ENCODE measurements at places on chromosomes 16 and 17. TPM values are rescaled to one million over a fixed set of nuclear protein-coding genes. Genes with fewer than 3 reads are reported as not detected.

DNA sequence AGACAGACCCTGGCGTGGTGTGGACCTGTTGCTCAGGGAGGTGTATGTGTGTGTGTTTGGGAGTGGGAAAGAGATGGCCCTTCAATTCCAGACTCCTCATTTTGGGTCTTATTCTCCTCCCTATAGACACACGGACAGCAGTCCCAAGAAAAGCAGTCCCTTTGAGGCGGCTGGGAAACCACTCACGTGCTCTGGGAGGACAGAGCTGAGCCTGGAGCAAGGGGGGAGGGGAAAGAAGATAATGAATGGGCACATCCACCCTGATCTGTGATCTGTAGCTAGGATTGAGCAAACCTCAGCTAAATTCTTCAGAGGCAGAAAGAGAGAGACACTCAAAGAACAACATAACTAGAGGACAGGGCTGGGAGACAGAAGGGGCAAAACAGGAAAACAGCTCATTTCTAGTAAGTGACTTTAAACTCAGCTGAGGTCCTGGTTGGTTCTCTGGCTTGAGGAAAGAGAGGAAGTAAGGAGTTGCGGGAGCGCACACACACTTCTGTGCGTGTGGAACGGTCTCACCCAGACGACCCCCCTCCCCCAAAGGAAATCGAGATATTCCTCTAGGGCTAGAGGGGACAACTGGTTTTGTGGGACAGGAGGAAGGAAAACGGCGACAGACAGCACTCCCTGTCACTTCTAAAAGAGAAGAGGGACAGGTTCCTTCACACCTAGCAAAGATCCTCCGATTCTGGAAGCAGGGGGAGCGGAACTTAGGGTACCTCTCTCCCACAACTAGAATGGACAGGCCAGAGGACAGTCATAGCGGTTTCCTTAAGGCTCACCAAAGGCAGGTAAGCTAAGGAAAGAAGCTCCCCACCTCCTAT lies 658 bp downstream of the RAB5C start:
- peaks cover 22% of the 10 kb centered on the region for H3K4me1 ChIP-seq
- peak overlapping the region; percentile 97 for H3K4me3 ChIP-seq
- H3K27me3 ChIP-seq, result no peaks in the 10 kb centered on the region
- H3K36me3 ChIP-seq, result no peaks in the 10 kb centered on the region
- H3K27ac ChIP-seq, result peak overlapping the region; percentile 75

DNA sequence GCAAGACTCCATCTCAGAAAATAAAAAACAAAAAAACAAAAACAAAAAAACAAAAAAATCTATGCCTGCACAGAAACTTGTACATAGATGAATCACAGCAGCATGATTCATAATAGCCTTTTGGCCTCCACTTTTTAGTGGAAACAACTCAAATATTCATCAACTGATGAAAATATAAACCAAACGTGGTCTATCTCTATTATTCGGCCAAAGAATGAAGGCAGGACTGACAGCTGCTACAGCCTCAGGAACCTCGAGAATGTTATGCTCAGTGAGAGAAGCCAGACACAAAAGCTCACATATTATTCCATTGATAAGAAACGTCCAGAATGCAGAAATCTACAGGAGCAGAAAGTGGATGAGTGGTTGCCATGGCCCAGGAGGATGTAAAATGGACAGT lies 19.8 kb downstream of the PPL start:
- no peak overlapping the region for H3K27ac ChIP-seq
- no peaks in the 10 kb centered on the region for H3K36me3 ChIP-seq
- peaks cover 2% of the 10 kb centered on the region for H3K4me1 ChIP-seq
- no peaks in the 10 kb centered on the region for H3K27me3 ChIP-seq
- DNase-seq, result no peak
- no peak overlapping the region for H3K4me3 ChIP-seq

DNA sequence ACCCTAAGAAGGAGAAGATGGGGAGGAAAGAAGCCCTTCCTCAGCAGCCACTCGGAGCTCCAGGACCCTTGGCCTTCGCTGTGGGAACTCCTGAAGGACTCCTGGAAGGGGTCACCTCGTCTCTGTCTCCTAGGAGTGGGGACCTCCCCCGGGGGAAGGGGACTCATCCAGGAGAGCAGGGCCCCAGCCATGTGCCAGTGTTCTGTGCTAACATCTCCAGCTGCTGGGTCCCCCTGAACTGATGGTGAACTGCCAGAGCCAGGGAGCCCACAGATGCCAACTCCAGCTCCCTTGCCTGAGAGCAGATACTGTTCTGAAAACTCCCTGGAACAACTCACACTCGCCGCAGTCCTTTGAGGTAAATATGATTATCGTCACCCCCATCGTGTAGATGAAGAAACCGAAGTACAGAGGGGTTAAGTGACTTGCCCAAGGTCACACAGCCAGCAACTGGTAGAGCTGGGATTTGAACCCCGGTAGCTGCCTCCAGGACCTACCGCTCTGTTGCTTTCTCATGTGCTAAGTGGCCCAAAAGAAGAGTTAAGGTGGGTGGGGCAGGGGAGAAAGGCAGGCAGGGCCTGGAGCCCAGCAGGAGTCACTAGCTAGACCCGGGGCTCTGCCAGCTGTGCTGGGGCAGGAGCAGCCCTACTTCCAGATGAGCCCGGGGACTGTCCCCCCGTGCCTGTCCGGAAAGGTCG lies 10.5 kb downstream of the TIMM22 start:
- no peak overlapping the region for H3K4me3 ChIP-seq
- no peaks in the 10 kb centered on the region for H3K4me1 ChIP-seq
- no peak for DNase-seq
- H3K27ac ChIP-seq, result no peak overlapping the region
- no peaks in the 10 kb centered on the region for H3K27me3 ChIP-seq

GRCh38 chr16:1493746-1494094 lies 560 bp downstream of the TELO2 start:
- no peak for DNase-seq
- no peaks in the 10 kb centered on the region for H3K36me3 ChIP-seq
- H3K4me3 ChIP-seq, result peak overlapping the region; percentile 87
- peaks cover 12% of the 10 kb centered on the region for H3K4me1 ChIP-seq
- H3K27me3 ChIP-seq, result no peaks in the 10 kb centered on the region
- no peak overlapping the region for H3K27ac ChIP-seq

GRCh38 chr17:63706336-63707082 lies 6.6 kb upstream of the LIMD2 start:
- no peak overlapping the region for H3K4me3 ChIP-seq
- DNase-seq, result no peak
- H3K27ac ChIP-seq, result no peak overlapping the region
- H3K36me3 ChIP-seq, result peaks cover 15% of the 10 kb centered on the region
- no peaks in the 10 kb centered on the region for H3K27me3 ChIP-seq
- H3K4me1 ChIP-seq, result no peaks in the 10 kb centered on the region

- no peak overlapping the region for H3K4me3 ChIP-seq
- H3K4me1 ChIP-seq, result no peaks in the 10 kb centered on the region
- no peak overlapping the region for H3K27ac ChIP-seq
- peaks cover 14% of the 10 kb centered on the region for H3K36me3 ChIP-seq
- no peaks in the 10 kb centered on the region for H3K27me3 ChIP-seq
Observed at GRCh38 chr16:31063843-31064611, 10.0 kb downstream of the ZNF668 start.

HOXB3 gene
- polyA plus RNA-seq, result 1.3 TPM

C16orf46 gene
- 0.47 TPM for polyA plus RNA-seq

TMEM94 gene
- 15.6 TPM for polyA plus RNA-seq

Measured in liver (tissue), 10 donors.